Hematopoietic multipotent progenitor cell (in vitro differentiated cells): ENCODE measurements at places on chromosomes 12 and 14. TPM values are rescaled to one million over a fixed set of nuclear protein-coding genes. Genes with fewer than 3 reads are reported as not detected.

NUAK1 gene
- total RNA-seq, result under 0.01 TPM

ARHGAP9 gene
- total RNA-seq, result 125 TPM

PPM1H gene
- total RNA-seq, result 15.1 TPM

RIMBP2 gene
- total RNA-seq, result 0.27 TPM

CFAP54 gene
- 1.1 TPM for total RNA-seq

CD163L1 gene
- total RNA-seq, result under 0.01 TPM

DPPA3 gene
- not detected for total RNA-seq

TAS2R19 gene
- 5.4 TPM for total RNA-seq

ST8SIA1 gene
- 0.54 TPM for total RNA-seq

RITA1 gene
- 28.3 TPM for total RNA-seq

CMKLR1 gene
- 0.27 TPM for total RNA-seq

LMO3 gene
- not detected for total RNA-seq

PROX2 gene
- total RNA-seq, result 0.27 TPM

C12orf50 gene
- total RNA-seq, result not detected

KERA gene
- total RNA-seq, result not detected

TAC3 gene
- not detected for total RNA-seq

RNF31 gene
- 103 TPM for total RNA-seq

ITGA7 gene
- total RNA-seq, result 1.1 TPM

STXBP6 gene
- 5.1 TPM for total RNA-seq

KCNA5 gene
- under 0.01 TPM for total RNA-seq

NANOG gene
- not detected for total RNA-seq

CMA1 gene
- total RNA-seq, result not detected

DEGS2 gene
- 12.4 TPM for total RNA-seq

CCDC196 gene
- not detected for total RNA-seq

MIP gene
- total RNA-seq, result under 0.01 TPM

KRT6C gene
- not detected for total RNA-seq

KCNJ8 gene
- total RNA-seq, result 0.27 TPM

CLEC1B gene
- 0.27 TPM for total RNA-seq

NT5DC3 gene
- total RNA-seq, result 2.2 TPM

LTBP2 gene
- 0.27 TPM for total RNA-seq

KRT82 gene
- total RNA-seq, result not detected

FOXA1 gene
- total RNA-seq, result 0.27 TPM

OR6C2 gene
- total RNA-seq, result not detected

SLC39A5 gene
- 0.54 TPM for total RNA-seq

IAPP gene
- total RNA-seq, result not detected

KRT81 gene
- total RNA-seq, result 2.7 TPM

DLK1 gene
- total RNA-seq, result 0.27 TPM
